Bone marrow (tissue), 2 donors: ENCODE measurements at places on chromosomes 13 and 19.

DNA sequence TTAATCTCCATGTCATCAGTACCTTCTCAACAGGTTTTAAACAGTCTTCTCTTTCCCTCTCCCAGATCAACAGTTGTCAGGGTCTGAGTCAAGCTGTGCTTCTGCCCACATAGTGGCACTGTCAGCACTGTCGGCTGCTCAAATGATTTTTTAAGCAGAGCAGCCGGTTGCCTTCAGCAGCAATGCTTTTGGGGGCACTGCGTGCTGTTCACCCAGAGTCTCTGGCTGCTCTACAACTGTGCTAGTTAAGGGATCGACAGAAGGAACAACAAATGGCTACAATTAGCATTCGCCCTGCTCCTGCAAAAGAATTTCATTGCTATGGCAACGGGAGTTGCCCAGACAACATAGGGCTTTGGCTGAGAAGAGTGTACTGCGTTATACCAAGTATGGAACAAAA is 412.9 kb downstream of the DIAPH3 start:
- no peak for DNase-seq

DNA sequence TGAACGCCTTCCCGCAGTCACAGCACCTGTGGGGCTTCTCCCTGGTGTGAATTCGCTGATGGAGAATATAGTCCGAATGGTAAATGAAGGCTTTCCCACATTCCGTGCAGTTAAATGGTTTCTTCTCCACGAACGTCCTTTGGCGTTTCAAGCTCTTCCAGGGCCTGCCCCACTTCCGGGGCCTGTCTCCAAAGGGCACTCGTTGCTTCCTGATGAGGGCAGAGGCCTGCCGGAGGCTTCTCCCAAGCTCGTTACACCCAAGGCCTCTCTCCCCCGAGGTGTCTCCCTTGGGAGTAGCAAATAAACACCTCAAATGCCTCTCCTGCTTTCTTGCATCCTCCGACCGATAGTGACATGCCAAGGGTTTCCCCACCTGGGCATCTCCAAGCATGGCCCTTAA is 34.3 kb downstream of the ZNF473 start:
- DNase-seq = no peak

DNA sequence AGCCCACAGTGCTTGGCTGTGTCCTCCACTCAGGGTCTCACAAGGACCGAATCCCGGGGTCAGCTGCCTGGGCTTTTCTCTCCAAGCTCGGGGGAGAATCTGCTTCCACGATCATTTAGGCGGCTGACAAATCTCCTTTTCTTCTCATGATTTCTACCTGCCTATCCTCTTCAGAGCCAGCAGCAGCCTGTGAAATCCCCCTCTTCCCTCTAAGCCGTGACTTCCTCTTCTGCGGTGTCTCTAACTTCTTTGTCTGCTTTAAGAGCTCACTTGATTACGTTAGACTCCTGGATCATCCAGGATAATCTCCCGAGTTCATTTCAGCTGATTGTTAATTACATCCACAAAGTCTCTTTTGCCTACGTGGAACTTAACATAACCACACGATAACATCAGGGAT is 22.5 kb upstream of the ZNF845 start:
- DNase-seq = no peak

DNA sequence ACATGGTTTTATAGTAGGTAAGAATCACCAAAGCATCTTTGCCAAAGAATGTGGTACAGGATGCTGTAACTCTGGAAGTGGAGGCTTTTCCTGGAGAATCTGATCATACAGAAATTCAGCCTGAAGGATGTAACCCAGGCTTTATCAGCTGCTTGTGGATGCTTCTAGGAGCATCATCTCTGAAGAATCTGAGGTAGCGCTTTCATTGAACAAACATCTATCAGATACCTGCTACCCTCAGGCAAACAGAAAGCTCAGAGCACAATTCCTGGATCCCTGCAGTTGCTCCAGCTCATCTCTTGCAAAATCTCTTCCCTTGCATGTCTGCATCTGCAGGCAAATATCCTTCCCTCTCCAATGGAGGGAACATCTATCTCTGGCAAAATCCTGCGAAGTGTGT is 9.3 kb downstream of the FAM124A start:
- DNase-seq = no peak

GRCh38 chr13:33910255-33910654 is 92.3 kb downstream of the RFC3 start:
- no peak for DNase-seq

DNA sequence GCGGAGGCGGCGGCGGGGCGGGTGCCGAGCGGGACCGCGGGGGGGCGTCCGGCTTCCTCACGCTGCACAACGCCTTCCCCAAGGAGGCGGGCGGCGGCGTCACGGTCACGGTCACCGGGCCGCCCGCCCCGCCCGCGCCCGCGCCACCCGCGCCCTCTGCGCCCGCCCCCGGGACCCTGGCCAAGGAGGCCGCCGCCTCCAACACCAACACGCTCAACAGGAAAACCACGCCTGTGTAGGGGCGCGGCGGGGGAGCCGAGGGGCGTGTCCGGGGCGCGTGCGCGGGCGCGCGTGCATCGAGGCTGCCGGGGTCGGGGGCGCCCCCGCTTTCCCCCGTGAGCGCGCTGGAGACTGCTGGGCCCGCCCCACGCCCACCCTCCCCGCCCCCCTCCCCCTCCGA is 8.8 kb upstream of the CACNG6 start:
- no peak for DNase-seq
